A549 treated with DMSO at 1 μM for 4 hours (cell line): ENCODE measurements at places on chromosomes 11 and 22. TPM values are rescaled to one million over a fixed set of nuclear protein-coding genes. Genes with fewer than 3 reads are reported as not detected.

Gene DRICH1
- total RNA-seq, result 0.09 to 0.26 TPM (median 0.13 TPM) in 4 of 5 replicates, not detected in the other

Gene OR6A2
- not detected in 5 replicates for total RNA-seq

Gene BACE1
- 8.0 to 10.6 TPM (median 8.9 TPM) in 5 replicates for total RNA-seq

Gene HEPHL1
- not detected in 5 replicates for total RNA-seq

Gene C11orf87
- 0.01 to 0.06 TPM (median 0.02 TPM) in 4 of 5 replicates, not detected in the other for total RNA-seq

Gene ZNF214
- total RNA-seq, result 0.53 to 1.9 TPM (median 0.95 TPM) in 5 replicates

Gene INPP5J
- total RNA-seq, result 0.55 to 0.80 TPM (median 0.68 TPM) in 5 replicates

Gene SLN
- total RNA-seq, result 0.45 to 1.9 TPM (median 0.70 TPM) in 5 replicates

Gene MS4A6E
- not detected in 5 replicates for total RNA-seq

Gene MYRF
- total RNA-seq, result 16.3 to 22.1 TPM (median 20.9 TPM) in 5 replicates

Gene FAM180B
- 0.07 TPM in 1 of 5 replicates, not detected in the others for total RNA-seq

Gene BARX2
- not detected in 5 replicates for total RNA-seq

Gene TCN2
- total RNA-seq, result 4.0 to 5.2 TPM (median 4.9 TPM) in 5 replicates

Gene APOL1
- 8.0 to 8.8 TPM (median 8.5 TPM) in 5 replicates for total RNA-seq

Gene NAALADL1
- not detected in 5 replicates for total RNA-seq
